ENCODE measurements at places on chromosomes 5 and 9.

DNA sequence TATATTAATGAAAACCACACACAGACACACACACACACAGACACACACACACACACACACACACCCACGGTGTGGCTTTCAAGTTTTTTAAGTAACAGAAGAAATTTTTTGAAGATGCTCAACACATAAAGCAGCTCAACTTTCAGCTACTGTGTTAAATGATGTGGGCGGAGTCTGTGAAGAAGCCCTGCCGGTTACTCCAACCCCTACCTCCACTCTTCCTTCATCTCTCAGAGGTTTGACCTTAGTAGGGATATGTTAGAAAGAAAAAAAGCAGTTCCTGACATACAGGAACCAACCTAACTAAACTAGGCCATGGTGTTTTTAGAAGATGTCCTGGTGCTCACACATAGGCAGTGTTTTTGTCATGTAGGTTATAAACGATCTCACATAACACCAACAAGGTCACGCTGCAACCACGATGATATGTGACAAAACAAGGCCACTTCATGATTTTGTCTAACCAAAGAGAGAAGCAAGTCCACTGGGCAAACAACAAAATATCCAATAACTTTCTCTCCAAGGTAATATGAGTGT is 112.8 kb downstream of the EMB start:
- DNase-seq: no peak

DNA sequence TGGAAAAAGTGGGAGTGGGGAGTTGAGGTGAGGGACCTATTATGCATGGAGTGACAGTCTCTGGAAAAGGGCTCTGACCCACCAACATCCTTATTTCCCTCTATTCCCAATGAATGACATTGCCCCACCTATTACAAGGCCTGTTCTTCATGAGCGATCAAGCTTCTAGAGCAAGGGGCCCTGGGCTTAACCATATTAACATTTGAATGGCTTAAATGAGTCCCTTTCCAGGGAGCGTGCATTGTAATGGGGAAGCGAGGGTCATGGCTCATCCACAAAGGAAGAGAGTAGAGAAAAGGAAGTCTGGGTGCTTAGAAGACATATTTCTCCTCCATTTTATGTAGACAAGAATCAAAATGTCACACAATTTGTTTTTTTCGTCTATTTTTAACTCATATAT is 255.5 kb downstream of the CAAP1 start:
- DNase-seq: no peak

- no peak for DNase-seq
Measured at GRCh38 chr9:98071737-98072136, 15.2 kb downstream of the NANS start.

DNA sequence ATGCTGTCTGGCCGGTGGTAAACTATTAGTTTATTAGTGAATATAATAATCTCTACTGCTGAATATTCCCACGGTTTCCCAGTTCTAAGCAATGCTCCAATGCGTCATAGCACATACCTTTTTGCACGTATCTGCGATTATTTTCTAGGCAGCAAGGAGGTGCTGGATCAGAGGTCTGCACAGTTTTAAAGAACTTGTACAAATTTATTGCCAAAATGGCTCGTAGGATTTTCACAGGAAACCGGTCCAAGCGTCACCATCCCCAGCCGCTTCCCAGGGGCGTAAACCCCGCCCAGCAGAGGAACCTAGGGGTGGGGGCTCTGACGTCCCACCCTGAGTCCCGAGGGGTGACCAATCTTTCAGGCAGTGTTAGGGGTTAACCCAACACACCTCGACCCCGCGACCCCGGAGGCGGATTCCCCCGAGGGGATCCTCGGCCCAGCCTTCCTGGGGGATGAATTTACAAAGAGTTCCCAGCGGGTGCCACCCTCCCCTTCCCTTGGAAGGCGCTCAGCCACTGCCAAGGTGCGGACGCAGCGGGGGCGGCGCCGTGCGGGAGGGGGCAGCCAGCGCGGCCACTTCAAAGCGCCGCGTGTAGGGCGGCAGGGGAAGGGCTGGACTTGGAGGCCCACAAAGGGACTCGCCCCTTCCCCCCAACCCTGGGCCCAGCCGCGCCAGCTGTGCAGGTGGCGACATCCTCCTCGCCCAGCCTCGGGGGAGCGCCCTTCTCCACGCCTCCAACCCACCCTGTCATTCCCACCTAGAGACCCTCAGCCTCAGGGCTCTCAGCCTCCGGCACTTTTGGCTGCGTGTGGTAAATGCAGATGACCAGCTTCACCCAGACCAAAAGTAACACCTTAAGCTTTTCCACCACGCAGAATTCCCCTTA is 43.5 kb upstream of the TCF7 start:
- DNase-seq: no peak

GRCh38 chr9:68455451-68455850 is 85.2 kb downstream of the TMEM252 start:
- no peak for DNase-seq

GRCh38 chr5:5270958-5271785 is 131.0 kb downstream of the ADAMTS16 start:
- DNase-seq: no peak

DNA sequence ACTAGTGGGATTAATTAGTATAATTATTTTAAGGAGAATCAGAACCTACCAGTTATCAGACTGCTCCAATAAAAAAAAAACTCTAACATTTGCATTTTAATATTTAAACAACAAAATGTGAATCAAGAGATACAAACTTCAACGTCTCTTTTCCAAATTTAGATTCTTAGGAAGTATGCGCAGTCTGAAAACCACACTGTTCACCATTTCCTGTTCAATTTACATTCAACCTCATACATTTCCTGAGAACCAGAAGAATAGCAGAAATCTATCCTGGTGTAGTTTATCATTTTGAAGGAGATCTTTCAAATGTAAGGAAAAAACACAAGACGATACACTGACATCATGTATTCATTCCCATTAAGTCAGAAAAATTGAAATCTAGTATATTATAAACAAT is 869.2 kb downstream of the EFNA5 start:
- no peak for DNase-seq

GRCh38 chr5:172664681-172665541 is 23.8 kb downstream of the NEURL1B start:
- DNase-seq: no peak

- no peak for DNase-seq
Measured at GRCh38 chr5:96402500-96402899, 30.5 kb downstream of the PCSK1 start.

- DNase-seq: no peak
Measured at GRCh38 chr5:93600409-93601070, 17.5 kb downstream of the NR2F1 start.

DNA sequence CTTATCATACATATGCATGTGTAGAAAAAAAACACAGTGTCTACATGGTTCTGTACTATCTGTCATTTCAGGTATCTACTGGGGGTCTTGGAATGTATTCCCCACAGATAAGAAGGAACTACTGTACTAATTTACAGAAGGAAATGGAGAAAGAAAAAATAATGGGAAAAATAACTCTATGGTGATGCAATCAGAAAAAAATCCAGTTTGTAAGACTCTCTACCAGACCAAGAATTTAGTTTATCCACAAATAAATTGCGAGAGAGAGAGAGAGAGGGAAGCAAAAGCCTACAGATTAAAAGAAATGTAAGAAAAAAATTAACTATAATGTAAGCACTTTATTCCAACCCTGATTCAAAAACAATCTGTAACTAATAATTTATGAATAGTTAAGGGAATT is 708.6 kb upstream of the ZNF608 start:
- DNase-seq: no peak

DNA sequence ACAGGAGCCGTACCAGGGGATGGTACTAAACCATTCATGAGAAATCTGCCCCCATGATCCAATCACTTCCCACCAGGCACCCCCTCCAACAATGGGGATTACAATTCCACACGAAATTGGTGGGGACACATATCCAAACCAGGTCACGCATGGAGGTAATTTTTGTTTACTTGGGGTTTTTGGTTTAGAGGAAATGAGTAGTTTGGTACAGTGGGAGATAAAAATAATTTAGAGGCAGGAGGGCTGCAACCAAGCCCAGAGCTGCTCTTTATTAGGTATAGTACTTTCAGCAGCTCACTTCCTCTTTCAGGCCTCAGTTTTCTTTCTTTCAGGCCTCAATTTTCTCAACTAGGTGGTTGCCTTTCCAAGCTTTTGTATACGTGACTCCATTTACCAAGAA is 23.2 kb downstream of the PRUNE2 start:
- DNase-seq: no peak

DNA sequence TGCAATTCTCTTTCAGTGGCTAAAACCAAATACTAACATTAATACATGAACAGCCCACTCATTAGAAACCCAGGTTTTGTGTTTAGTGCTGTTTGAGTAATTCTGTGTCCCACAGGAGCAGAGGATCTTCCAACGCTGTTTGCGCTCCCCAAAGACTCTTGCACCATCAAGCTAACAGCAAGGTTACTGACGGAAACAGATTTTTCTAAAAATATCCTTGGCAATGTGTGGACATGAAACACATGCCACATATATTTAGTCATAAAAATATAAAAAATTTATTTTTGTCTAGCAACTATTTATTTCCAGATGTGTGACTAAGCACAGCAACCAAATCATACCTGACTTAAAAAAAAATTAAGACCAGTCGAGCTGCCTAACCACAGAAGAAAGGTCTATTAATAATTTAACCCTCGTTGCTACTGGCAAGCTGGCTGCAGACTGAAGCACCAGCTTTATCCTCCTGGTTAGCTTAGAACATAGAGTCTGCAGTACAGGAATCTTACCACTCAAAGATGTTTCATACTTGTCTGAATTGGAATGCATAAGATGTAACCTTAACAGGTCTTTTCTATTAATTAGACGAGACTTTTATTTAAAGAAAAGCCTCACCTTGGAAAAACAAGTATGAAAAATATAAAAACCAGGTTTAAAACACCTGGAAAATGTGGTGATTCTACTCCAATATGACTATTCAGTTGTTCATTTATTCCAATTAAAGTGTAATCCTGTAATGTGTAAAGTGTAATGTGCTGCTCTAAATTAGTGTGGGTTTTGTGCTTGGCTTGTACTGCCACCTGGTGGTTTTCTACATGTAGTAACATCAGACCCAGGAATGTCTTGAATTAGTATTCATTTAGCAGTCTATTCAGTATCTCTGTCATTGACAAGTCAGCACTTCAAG is 272.5 kb downstream of the EPB41L4A start:
- DNase-seq: peak; percentile 64

- DNase-seq: no peak
Measured at GRCh38 chr5:168674893-168675482, 95.8 kb upstream of the PANK3 start.

GRCh38 chr5:74183041-74183440 is 457.5 kb downstream of the ENC1 start:
- DNase-seq: no peak

DNA sequence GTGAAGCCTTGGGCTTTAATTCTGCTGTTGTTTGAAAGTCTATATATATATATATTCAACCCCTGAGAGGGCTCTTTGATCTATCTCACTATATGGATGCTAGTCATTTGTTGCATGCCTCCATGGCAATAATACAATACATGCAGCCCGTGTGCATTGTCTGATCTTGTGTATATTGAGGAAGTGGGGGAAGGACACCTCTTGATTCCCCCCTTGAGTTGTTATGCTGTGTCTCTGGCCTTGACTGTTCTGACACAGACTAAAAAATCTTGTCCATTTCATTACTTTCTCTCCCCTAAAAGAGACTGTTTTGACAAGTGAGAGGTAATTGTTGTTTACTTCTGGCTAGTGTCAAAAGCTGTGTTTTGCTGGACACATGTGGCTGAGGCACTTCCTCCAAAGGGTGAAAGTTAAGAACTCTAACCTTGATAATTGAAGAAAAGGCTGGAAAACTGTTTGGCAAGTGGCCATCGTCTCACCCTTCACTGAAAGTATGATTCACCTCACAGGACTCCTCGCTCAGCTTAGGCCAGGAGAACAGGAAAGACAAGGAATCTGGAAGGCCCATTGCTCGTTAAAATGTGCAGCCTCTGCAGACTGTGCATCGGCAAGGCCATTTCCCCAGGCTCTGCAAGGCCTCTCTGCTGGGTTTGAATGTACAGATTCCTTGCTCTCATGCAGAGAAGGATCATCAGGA is 304.0 kb downstream of the PRELID2 start:
- peak; percentile 47 for DNase-seq

DNA sequence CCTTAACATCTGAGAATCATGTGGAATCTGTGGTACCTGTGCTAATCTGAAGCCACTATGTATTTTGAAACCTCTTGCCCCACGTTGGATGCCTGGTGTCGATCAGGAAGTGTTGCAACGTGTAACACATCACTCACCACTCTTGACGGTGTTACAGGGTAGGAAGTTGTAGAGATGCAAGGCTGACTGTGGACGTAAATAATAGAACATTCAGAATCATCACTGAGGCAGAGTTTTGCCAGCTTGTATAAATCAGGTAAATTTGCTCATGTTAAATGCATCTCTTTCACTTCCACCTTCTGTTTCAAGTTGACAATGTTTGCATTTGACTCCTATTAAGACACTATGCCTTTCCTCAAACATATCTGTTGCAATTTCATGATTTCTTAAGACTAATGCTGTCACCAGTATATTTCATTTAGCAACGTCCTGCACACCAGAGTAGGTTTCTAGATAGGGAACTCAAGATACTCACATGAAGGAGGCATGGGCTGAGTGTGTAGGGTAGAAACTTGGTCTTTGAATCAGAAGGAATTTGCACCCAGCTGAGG is 38.1 kb downstream of the BASP1 start:
- DNase-seq: no peak
